Activated CD4-positive, alpha-beta T cell treated with anti-CD3 and anti-CD28 coated beads for 48 hours (primary cell): ENCODE measurements at places on chromosomes 11 and 22.

- DNase-seq: peak; percentile 40
Observed at GRCh38 chr11:9002920-9003572, 755 bp downstream of the NRIP3 start.

- no peak for DNase-seq
Observed at GRCh38 chr11:44781655-44782054, 54.9 kb downstream of the TSPAN18 start.

DNA sequence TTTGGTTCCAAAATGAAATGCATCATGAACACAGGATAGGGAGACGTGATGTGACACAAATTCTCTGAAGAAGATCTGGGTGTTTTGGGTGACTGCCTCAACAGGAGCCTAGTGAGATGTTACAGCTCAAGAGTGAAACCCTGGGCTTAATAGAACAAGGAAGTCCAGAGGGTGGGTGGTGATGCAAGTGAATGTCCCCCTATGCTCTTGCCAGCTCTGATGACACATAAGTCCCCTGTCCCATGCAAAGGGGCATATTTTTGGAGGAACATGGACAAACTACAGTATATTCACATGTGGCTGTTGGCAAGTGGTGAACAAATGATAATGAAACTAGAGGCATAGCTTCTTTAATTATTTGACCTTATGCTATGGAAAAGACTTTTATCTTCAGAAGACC, 9.2 kb downstream of the CRTAM start:
- no peak for DNase-seq

- no peak for DNase-seq
Observed at GRCh38 chr11:126157326-126158030, 54.0 kb downstream of the RPUSD4 start.

DNA sequence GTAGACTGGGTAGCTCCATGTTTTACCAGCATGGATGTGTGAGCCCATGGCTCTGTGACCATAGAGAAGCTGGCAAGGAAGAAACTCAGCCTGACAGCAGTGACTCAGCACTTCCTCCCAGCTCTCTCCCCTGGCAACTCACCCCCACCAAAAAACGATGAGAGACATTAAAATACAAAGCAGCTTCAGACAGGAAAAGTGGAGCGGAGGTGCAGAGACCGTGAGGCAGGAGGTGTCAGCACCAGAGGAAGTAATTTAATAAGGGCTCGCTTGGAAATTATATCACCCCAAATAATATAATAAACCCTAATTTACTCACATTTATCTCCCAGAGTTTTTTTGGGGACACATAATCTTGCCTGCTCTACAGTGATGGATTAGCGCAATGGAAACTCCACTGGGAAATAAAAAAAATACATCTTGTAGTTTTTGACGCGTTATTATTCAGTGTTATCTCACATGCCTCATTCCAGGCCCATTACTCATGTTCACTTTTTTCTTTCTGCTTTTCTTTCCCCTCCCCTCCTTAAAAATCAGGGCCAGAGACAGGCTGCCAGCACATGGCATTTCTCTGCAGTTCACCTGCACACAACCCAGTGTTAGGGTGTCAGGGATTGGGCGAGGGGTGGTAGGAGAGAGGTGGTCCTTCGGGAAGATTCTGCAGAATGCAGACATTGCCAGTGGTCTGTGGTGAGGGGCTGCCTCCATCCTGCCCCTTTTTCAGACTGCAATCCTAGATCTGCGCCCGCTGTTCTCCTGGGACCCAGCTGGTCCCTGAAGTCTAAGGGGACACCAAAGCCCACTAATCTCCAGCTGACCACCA, 170.8 kb downstream of the BUD13 start:
- no peak for DNase-seq

DNA sequence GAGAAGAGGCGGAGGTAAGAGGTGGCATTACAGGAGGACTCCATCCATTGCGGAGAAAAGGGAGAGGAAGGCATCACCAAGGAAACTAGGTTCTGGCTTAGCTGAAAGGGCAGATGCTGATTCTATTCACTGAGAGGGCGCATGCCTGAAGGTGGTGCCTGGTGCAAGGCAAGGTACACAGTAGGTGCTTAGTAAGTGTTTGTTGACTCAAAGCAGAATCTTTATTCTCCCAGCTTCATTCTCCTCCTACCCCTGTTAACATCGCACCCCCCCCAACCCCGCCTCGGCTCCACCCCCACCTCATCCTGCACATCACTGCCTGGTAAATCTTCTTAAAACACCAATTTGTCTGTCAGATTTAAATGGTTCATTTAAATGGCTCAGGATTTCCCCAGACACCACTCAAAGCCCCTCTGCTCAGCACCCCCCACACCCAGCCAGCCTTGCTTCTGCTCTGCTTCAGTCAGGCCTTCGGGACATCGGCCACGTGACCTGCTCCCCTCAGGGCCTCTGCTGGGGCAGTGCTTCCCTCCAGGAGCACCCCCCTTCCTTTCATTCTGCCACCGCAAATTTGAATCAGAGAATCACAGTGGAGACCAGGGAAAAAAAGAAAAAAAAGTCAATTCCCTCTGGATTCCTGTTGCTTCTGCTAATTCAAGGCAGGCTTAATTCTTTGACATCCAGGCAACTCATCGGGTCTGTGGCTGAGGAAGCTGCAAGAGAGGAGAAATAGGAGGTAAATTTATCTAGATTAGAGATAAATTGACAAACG, 17.8 kb upstream of the RCN1 start:
- DNase-seq: no peak

GRCh38 chr11:3155691-3156258, 9.3 kb downstream of the OSBPL5 start:
- DNase-seq: no peak

DNA sequence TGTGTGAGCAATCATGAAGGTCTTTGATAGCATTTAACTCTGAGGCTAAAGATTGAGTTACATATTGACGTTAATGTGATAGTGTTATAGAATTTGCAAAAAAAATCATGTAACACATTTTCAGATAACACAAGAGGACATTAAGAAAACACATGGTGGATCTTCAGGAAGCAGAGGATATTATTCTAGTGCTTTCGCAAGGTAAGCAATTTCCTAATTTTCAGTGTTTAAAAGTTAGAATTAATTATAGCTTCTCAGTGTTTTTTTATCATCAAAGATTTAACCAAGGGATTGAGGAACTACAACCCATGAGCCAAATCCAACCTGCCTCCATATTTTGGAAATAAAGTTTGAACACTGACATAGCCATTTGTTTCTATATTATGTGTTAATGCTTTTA, 78.5 kb downstream of the DKK3 start:
- DNase-seq: no peak

GRCh38 chr11:75214411-75214821, 26.2 kb upstream of the TPBGL start:
- DNase-seq: peak; percentile 88

DNA sequence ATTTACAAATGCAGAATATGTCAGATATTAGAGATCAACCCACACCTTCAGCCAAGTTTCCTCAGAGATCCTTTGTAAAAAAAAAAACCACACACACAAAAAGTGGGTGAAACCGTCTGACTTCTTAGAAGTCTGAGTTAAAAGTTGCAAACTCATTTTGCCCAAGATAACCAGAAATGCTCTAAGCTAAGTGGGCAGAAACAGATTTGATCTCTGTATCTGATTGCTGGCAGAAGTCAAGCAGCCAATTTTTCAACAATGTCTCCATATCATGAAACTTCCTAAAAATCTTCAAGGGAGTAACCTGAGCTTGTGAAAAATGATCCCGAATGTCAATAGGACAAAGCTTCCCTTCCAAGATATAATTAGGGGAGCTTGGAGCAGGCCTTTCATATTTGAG, 28.6 kb upstream of the ATXN10 start:
- DNase-seq: no peak

- no peak for DNase-seq
Observed at GRCh38 chr11:65414776-65415498, 7.7 kb upstream of the NEAT1 start.

- no peak for DNase-seq
Observed at GRCh38 chr11:130782361-130783222, 133.7 kb downstream of the SNX19 start.

GRCh38 chr22:28331695-28332094, 347.9 kb downstream of the TTC28 start:
- DNase-seq: no peak

DNA sequence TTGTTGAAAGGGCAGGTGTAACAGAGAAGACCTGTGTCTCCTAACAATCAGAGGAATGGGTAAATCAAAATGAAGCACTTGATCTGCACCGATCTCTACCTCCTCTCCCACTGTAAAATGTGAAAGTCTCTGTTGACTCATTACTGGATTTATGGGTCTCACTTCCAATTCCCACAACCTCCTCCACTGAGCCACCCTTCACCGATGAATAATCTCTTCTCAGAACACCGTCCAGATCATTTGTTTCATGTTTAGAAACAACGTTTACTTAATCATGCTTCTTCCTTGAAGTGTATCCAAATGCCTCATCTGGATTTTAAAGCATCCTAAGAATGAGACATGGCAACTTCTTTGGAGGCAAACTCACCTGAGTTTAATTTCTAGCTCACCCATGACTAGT, 643.6 kb downstream of the ETS1 start:
- peak; percentile 20 for DNase-seq

- DNase-seq: peak; percentile 51
Observed at GRCh38 chr11:65423516-65424204, 1.1 kb downstream of the NEAT1 start.
